Pancreas (tissue), 10 donors: ENCODE measurements at places on chromosomes 12 and 14. TPM values are rescaled to one million over a fixed set of nuclear protein-coding genes. Genes with fewer than 3 reads are reported as not detected.

ACVRL1 gene
- polyA plus RNA-seq, result 16.1 TPM

DNA sequence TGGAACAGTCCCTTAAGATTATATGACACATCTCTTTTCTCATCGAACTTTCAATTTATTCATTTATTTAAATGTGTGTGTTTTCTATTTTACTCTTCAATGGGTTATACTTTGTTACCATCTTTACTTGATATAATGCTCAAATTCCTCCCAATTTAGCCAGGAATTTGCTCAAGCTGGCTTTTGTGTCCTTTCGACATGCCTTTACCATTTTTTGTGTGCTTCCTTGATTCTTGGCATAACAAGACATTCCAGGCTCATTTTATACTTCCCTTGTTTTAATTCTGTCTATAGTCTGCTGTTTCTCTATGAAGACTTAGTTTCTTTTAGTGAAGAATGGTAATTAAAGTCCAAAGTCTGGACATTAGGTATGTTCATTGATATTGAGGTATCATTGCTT, 315.8 kb downstream of the AEBP2 start:
- no peak overlapping the region for H3K27ac ChIP-seq
- no peak for DNase-seq
- no peaks in the 10 kb centered on the region for H3K36me3 ChIP-seq
- peaks cover 6% of the 10 kb centered on the region for H3K4me1 ChIP-seq
- no peaks in the 10 kb centered on the region for H3K27me3 ChIP-seq
- no peak overlapping the region for H3K4me3 ChIP-seq

DNA sequence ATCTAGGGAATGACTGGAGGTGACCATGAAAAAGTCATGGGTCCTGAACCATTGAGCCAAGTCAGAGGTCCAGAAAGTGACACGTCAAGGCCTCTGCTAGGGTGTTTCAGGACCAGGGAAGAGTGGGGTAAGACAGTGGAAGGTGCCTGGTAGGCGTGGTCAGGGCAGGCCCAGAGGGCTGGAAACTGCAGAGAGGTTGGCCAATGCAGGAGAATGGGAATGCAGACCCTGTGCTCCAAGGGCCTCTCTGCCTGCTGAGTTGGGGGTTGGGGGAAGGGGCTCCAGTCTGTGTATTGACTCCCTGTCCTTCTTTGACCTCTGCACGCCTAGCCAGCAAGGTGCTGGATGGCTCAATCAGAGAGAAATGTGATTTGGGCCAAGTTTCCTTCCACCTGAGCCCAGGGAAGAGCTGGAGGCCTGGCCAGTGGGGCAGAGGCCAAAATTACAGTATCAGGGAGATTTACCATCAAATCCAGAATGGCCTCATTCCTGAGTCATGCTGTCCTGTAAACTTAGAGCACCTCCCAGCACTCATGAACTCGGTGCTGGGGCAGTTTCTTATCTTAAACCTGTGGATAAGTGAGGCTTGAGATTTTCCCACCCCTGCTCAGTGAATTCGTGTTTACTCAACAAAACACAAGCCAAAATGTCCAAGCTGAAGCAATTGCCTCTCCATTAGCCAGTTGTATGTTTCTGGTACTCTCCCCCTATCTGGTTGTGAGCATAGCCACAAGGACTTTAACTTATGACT, 24.4 kb downstream of the IRF2BPL start:
- H3K36me3 ChIP-seq, result no peaks in the 10 kb centered on the region
- H3K27ac ChIP-seq, result peak overlapping the region; percentile 94
- DNase-seq, result peak; percentile 79
- peaks cover 58% of the 10 kb centered on the region for H3K4me1 ChIP-seq

- no peak overlapping the region for H3K27ac ChIP-seq
- H3K4me3 ChIP-seq, result no peak overlapping the region
- no peaks in the 10 kb centered on the region for H3K36me3 ChIP-seq
- DNase-seq, result no peak
Measured at GRCh38 chr14:56487090-56487667, 92.4 kb upstream of the TMEM260 start.

MMP19 gene
- polyA plus RNA-seq, result 4.3 TPM

DNA sequence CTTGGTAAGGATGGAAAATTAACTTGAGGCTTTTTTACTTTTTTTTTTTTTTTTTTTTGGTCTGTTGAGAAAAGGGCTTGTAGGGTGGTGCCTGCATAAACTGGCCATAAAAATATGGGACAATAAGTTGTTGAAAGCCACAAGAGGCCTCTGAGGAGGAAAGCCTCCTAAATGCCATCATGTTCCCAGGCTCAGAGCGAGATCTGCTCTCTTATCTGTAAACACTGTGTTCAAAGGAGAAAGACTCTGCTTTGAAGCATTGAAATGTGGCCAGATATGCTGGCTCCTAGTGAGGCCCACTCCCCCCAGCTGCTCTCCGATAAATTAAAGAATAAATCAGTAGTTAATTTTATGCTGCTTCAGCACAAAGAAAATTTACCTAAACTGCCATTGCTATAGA, 504.9 kb downstream of the DIO2 start:
- no peaks in the 10 kb centered on the region for H3K27me3 ChIP-seq
- no peak overlapping the region for H3K27ac ChIP-seq
- DNase-seq, result no peak
- H3K36me3 ChIP-seq, result no peaks in the 10 kb centered on the region

DNA sequence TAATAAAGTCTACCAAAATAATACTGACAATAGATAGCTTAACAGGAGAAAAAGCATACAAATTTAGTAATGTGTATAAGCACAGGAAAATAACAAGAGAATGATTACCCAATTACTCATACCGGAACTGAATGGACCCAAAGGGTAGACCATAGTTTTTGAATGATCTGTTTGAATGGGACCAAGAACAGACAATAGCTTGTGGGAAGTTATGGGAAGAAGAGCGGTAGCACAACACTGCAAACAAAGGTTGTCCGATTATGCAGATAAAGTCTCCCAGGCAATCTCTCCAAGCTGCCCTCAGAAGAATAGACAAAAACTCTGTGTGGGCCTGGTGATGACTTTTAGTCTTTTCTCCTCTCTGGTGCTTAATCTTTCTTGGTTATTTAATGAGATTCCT, 96.6 kb upstream of the NEDD1 start:
- no peaks in the 10 kb centered on the region for H3K36me3 ChIP-seq
- DNase-seq, result no peak
- no peaks in the 10 kb centered on the region for H3K27me3 ChIP-seq
- no peak overlapping the region for H3K4me3 ChIP-seq

DNA sequence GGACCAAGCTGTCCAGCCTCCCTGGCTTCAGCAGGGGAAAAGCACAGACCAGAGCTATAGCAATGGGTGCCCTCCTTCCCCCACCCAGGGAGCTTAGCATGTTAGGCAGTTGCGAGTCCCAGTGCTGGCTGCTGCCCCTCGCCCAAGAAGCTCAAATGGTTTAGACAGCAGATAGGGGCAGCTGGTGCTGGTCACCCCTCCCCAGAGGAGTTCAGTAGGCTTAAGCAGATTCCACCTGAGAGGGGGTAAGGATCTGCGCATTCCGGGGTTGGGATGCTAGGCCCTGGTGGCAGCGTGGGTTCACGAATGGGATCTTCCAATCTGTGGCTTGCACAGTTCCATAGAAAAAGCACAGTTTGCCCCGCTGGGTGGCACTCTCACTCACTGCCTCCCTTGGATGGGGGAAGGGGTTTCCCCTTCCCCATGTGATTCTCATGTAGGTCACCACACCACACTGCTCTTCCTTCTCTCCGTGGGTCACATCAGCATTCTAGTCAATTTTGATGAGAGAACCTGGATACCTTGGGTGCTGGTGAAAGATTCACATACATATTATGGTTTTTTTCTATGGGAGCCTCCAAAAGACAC, 665.6 kb downstream of the C12orf50 start:
- H3K4me1 ChIP-seq, result no peaks in the 10 kb centered on the region
- no peak for DNase-seq
- H3K27me3 ChIP-seq, result no peaks in the 10 kb centered on the region
